Thoracic aorta (tissue), 2 donors: ENCODE measurements at places on chromosomes 1 and 21.

GRCh38 chr21:38888991-38889561, 83.3 kb downstream of the ETS2 start:
- DNase-seq, result no peak

DNA sequence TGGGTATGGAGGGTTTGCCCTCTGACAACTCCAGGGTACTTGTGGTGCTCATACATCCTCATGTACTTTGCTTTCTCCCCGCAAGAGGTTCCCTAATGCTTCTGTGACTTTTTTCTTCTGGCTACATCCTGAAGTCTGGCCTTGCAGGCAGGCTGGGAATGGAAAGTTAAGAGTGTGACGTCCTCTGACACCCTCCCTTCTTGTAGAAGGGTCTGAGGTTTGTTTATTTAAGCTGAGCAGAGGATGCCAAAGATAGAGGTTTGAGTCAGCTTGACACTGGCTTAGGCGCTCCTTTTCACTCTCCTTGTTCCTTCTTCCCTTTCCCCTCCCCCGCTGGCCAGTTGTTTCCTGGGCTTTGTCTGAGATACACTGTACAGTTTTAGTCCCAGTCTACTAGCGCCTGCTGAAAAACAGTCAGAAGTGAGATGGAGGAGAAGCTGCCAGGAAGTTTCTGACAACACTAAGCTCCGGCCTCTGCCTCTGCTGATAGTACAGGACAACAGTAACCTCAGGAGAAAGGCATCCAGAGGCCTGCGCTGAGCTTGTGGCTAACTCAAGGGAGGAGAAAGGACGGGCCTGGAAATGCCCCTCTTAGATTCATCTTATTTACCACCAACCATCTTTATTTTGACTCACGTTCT, at the start of gene MACF1:
Gene MACF1, plus strand, starts transcription at position 255 of the 641 bp plus-strand sequence. Its CDS starts 328 bp downstream, at position 583.
- DNase-seq, result peak; percentile 61

GRCh38 chr1:43774359-43774758, 67.0 kb downstream of the ST3GAL3 start:
- DNase-seq, result no peak

DNA sequence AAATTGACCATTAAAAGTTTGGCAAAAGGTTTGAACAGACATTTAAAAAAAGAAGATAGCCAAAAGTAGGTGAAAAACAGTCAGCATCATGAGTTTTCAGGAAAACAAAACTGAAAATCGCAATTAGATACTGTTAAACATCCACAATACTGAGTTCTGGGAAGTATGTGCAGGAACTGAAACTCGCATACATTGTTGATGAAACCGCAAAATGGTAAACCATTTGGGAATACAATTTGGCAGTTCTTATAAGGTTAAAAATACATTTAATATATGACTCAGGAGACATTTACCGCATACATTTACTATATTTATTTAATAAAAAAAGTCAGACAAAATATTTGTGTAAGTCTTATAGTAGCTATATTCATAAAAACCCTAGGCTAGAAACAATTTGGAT, 393.2 kb downstream of the COL11A1 start:
- DNase-seq, result no peak

- DNase-seq, result no peak
Observed at GRCh38 chr1:8382051-8382505, 64.2 kb downstream of the SLC45A1 start.

DNA sequence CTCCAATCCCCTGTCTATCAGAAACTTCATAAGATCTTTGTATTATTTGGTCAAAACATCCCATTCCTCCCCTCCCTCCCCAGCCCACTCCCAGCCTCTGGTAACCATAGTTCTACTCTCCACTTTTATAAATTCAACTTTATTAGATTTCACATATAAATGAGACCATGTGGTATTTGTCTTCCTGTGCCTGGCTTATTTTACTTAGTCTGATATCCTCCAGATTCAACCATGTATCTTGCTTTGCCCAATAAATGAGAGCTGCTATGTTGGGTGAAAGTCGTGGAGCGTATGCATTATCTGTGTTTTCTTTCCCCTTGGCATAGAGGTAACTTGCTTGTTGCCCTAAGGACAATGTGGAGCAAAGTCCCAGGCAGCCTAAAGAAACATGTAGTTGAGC, 28.5 kb upstream of the CHRM3 start:
- DNase-seq, result no peak

DNA sequence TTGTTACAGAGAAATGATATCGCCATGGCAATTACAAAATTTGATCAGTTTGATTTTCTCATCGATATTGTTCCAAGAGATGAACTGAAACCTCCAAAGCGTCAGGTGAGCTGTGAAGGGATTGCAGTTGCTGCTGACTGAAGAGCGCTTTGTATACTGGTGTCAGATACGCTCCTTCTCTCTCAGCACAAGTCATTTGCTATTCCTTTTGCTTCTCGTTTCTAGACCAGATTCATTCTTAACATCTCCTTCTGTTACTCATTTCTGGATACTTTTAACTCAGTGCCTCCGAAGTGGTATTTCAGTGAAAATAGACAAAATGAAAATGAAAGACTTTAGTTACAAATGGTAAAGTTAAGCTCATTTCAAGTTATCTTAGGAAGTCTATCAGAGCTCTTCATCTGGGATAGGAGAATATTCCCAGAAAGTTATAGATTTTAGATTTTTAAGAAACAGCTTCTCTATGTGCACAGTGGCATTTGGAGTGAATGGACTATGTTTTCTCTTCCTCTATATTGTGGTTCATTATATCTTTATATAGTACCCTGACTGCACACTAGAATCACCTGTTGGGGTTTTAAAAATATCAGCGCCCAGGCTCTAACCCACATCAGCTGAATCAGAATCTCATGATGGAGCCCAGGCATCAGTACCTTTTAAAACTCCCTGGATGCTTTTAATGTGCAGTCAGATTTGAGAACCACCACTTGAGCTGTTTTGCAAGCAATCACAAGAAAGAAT, 30.3 kb upstream of the KCNQ4 start:
- DNase-seq, result no peak

DNA sequence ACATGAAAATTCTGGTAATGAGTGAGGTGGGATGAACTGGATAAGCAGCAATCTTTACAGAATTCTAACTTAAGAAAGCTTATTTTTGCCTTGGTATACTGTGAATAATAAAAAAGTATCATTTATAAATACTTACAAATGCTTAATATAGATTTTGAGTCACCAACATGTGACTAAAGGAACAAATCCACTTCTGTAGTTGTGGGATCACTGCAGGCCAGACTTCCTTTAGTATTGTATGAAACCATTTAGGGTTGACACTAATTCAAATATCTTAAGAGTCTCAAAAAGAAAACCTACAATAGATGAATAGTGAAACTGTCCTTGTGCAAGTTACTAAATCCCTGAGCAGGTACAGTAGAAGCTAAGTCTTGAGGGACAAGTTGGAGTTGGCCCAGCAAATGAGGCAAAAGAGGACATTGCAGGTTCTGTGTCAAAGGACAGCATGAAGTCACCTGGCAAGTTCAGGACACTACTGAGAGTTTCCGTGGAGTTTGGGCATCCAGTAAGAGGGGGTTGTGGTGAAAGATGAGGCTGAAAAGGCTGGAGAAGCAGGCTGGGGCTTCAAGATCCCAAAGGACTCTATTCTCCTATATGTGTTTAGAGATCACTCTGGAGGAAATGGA, 5.9 kb upstream of the THEM4 start:
- DNase-seq, result no peak

DNA sequence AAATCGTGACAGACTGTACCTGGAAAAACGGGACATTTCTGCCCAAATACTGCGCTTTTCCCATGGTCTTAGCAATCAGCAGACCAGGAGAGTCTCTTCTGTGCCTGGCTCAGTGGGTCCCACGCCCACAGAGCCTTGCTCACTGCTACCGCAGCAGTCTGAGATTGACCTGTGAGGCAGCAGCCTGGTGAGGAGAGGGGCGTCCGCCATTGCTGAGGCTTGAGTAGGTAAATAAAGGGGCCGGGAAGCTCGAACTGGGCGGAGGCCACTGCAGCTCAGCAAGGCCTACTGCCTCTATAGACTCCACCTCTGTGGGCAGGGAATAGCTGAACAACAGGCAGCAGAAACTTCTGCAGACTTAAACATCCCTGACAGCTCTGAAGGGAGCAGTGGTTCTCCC, 203.1 kb downstream of the DENND1B start:
- DNase-seq, result no peak

- DNase-seq, result no peak
Observed at GRCh38 chr1:185894791-185895190, 160.6 kb downstream of the HMCN1 start.

GRCh38 chr1:64245495-64245894, 42.1 kb downstream of the UBE2U start:
- DNase-seq, result no peak

- DNase-seq, result no peak
Observed at GRCh38 chr1:20080441-20081352, 10.7 kb downstream of the PLA2G5 start.

- DNase-seq, result no peak
Observed at GRCh38 chr1:117695796-117696490, 90.1 kb downstream of the TENT5C start.

DNA sequence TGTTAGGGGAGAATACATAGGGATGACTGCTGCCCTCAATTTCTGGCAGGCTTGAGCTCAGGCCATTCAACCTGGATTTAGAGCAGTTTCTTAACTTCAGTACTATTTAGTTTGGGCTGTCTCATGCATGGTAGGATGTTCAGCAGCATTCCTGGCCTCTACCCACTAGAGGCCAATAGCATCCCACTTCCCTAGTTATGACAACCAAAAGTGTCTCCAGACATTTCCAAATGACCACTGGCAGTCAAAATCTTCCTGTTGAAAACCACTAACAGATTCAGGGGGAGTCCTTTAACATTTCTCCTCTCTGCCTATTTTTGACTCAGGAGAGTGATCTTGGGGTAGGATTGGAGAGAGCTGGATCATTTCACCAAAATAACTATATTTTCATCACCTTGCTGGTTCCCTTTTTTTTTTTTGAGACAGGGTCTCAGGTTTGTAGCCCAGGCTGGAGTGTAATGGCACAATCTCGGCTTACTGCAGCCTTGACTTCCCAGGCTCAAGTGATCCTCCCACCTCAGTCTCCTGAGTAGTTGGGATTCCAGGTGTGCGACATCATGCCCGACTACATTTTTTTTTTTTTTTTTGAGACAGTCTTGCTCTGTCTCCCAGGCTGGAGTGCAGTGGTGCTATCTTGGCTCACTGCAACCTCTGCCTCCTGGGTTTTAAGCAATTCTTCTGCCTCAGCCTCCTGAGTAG, 8.7 kb downstream of the GNAT2 start:
- no peak for DNase-seq

- DNase-seq, result no peak
Observed at GRCh38 chr1:98205291-98206017, 284.6 kb upstream of the DPYD start.

DNA sequence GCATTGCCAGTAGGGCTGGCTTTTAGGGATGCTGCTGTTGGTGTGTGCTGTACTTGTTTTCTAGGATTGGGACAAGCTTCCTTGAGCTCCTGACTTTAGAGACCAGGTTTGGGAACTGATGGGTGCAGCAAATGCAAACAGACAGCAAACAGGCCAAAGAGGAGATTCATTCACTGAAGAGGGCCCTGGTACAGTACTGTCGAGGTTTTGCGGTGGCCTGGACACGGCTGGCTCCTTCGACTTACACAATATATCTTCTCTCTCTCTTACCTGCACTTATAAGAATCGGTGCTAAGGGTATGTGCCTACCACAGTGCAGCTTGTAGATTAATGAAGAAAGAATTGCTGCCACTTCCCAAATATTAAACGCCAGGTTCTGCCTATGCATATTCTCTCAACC, 44.6 kb downstream of the ATP1A1 start:
- no peak for DNase-seq

DNA sequence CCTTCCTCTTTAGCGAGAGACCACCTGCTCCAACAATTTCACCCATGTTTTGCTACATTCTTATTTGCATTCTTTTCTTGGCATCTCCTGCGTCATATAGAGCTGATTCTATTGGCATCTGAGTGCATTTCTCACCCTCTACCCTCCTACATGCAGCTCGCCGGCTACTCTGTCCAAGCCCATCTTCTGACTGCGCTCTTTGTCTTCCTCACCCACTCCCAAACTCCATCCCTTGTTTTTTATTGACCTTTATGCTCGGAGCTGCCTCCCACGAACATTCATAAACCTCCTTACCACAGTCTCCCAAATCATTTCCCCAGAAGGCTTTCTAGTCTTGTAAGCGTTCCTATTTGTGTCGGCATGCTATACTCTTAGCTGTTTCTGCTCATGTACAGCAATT, 33.6 kb upstream of the FMN2 start:
- DNase-seq, result no peak

GRCh38 chr1:107135463-107135862, 5.4 kb upstream of the NTNG1 start:
- DNase-seq, result no peak

GRCh38 chr1:214021321-214021720, 33.5 kb downstream of the PROX1 start:
- DNase-seq, result no peak

DNA sequence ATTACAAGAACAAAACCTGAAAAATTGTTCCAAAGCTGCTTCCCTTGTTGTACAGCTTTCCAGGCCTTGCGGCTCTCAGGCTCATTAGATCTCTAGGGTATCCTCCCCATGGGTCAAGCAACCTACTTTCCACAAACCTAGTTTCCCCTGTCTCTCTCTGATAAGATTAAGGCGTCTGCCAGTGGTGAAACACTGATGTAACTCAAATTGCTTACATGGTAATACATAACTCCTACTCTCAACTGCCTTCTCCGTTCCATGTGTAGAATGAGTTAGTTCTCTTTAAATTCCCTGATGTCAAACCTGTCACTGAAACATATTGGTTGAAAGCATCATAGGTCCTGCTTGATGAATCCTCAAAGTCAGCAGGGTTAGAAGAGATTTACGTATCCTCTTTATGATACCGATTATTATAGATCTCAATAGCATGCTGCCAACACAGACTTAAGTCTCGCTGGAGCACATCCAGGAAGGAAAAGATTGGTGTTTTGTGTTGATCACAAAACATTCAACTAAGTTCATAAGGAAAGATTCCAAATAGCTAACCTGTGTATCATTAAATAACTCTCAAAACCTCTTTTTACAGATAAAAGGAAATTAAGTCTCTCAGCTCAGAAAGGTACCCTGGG, 10.6 kb downstream of the PPP1R15B start:
- no peak for DNase-seq

GRCh38 chr1:33841494-33841893, 22.4 kb upstream of the HMGB4 start:
- no peak for DNase-seq

DNA sequence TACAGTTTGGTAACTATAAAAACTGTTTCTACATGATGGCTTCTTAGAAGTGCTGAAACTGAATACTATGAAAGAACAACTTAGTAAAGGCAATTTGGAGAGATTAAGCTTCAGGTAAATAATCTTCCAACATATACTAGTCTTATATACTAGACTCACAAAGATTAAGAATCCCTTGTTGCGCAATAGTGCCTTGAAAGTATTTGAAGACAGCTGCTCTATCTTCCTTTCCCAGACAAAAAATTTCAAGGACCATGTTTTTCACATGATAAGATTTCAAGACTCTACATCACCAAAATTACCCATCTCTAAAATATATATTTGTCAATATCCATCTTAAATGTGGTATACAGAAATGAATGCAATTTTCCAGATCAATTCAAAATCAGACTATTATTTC, 37.7 kb upstream of the ASPM start:
- no peak for DNase-seq

- DNase-seq, result no peak
Observed at GRCh38 chr1:34213956-34214355, 37.2 kb downstream of the C1orf94 start.
